ENCODE measurements at places on chromosomes 16 and 17.

- DNase-seq = no peak
These were observed 18.5 kb downstream of the ENPP7 start for GRCh38 chr17:79749156-79749815.

DNA sequence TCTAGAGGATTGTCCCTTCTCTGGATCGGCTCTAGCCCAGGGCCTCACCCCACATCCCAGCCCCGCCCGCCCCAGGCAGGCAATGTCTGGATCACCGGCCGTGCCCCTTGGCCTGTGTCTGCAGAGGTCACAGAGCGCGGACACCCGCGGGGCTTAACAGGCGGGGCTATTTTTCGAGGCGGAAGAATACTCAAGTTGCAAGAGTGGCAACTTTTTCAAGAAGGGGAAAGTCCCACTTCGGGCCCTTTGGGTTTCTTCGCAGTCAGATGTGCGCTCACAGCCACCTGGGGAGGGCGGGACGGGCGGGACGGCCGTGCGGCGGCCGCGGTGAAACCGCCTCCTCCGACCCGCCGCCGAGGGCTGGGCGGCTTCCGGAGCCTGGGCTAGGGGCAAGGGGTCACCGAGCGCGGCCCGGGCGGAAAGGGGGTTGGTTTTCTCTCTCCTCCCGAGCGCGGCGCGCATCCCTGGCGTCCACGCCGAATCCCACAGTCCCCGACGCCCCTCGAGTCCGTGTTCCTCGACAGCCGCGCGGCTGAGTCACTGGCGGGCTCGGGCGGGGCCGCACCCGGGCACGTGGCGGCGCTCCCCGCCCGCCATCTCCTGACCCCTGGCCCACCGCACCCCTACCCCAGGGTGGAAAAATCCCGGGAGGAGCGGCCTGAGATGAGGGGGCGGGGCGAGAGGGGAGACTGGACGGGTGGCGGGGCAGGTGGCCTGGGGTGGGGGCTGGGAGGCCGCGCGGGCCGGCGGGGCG, 1.2 kb upstream of the PFN1 start:
- DNase-seq = no peak

GRCh38 chr16:66508248-66508913, 41.5 kb downstream of the TK2 start:
- DNase-seq = no peak

GRCh38 chr17:73186283-73187050, 6.4 kb upstream of the COG1 start:
- no peak for DNase-seq

DNA sequence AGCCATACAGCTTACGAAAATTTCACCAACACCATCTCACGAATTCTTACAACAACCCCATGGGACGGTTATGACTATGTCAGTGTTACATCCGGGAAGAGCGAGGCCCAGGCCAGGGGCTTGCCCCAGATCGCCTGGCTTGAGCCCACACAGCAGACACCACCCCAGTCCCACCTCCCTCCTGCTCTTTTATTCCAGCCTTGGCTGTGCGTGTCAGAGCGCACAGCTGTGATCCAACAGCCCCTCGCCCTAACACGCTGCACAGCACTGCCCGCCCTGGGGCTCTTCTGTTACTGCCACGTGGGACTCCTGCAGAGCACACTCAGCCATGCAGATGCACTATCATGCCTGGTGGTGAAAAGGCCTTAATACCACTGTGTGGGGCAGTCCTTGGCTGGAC, 127.9 kb downstream of the ENGASE start:
- no peak for DNase-seq

DNA sequence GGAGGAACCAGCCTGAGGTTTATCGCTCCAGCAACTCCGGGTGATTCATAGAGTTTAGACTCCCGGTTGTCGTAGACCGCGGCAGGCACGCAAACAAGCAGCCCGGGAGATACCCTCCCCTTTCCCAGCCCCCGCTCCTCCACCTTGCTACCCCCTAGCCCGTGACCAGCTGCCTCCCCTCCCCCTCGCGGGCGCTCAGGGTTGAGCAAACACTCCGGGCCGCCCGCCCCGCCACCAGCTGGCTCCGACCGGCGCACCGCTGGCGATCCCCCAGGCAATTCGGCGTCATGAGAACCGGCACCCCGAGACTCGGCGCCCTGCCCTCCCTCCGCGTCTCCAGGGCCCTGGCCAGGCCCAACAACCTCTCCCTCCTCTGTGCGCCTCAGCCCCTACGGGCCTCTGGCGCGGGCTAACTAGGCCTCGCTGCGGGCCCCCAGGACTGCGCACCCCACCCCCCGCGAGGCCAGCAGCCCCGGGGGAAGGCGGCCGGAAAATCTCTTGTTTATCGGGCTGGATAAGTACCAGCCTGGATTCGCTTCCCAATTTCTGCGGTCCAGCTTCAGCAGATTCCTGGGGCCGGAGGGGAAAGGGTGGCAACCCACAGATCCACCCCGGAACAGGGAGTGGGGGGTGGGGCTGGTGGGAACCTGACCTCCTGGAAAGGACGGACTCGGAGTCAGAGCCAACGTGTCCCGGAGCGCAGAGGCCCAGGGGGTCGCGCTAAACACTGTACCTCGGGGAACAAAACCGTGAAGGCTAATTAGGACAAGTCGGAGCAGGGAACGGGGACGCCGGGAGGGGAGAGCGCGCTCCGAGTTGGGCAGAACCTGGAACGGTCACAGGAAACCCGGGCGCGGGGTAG, 951 bp upstream of the GPRC5C start:
- DNase-seq = peak; percentile 56

DNA sequence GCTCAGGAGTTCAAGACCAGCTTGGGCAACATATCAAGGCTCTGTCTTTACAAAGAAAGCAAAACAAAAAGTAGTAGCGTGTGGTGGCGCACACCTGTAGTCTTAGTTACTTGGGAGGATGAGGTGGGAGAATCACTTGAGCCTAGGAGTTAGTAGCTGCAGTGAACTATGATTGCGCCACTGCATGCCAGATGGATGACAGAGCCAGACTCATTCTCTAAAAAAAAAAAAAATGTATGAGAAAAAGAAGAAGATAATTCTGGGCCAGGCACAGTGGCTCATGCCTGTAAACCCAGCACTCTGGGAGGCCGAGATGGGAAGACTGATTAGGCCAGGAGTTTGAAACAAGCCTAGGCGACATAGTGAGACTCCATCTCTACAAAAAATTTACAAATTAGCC, 28.5 kb downstream of the STAT5B start:
- DNase-seq = no peak

- no peak for DNase-seq
These were observed 116.6 kb downstream of the XYLT1 start for GRCh38 chr16:17354141-17354601.

- DNase-seq = no peak
These were observed 13.5 kb upstream of the ADAM11 start for GRCh38 chr17:44745301-44745700.

GRCh38 chr16:15950161-15950854, 892 bp downstream of the ABCC1 start:
- peak; percentile 33 for DNase-seq

- no peak for DNase-seq
These were observed 247.1 kb upstream of the MON1B start for GRCh38 chr16:76943921-76944320.

- no peak for DNase-seq
These were observed 49.3 kb downstream of the SF3B3 start for GRCh38 chr16:70572926-70573270.

DNA sequence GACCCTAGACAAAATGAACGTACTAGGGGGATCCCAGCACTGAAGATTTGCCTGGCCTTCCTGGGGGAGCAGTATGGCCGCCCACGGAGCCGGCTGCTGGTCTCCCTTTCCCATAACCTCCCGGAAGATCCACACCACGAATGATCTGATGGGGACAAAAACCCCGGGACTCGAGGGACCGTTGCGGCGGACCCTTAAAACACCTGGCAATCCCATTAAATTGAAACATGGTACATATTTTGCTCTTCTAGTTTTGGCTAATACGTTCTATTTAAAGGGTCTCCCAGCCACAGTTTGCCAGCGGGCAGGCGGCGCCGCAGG, 45.2 kb upstream of the LCMT1 start:
- no peak for DNase-seq

GRCh38 chr16:24729243-24729950, at the start of gene TNRC6A:
TNRC6A (plus strand) TSS chr16:24729651; CDS start chr16:24729842, 191 bp downstream.
- peak; percentile 70 for DNase-seq
